ENCODE measurements at places on chromosomes 13 and 19.

DNA sequence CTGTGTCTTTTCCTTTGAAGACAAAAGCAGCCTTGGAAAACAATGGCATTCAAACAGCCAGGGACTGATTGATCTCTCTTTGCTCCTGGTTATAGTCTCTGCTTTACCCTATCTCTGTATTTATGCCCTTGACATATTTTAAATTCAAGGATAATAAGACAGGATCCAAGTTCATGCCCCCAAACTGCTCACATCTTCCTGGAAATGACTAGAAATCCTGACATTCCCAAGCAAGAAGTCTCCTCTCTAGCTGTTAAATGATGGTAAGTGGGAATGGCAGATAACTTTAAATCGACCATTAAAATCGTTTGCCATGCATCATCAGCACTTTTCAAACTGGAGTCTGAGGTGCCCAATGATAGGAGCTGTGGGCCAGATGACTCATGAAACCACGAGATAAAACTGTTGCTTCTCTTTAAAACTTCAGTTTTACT, 435.6 kb downstream of the FOXO1 start:
- DNase-seq = no peak

DNA sequence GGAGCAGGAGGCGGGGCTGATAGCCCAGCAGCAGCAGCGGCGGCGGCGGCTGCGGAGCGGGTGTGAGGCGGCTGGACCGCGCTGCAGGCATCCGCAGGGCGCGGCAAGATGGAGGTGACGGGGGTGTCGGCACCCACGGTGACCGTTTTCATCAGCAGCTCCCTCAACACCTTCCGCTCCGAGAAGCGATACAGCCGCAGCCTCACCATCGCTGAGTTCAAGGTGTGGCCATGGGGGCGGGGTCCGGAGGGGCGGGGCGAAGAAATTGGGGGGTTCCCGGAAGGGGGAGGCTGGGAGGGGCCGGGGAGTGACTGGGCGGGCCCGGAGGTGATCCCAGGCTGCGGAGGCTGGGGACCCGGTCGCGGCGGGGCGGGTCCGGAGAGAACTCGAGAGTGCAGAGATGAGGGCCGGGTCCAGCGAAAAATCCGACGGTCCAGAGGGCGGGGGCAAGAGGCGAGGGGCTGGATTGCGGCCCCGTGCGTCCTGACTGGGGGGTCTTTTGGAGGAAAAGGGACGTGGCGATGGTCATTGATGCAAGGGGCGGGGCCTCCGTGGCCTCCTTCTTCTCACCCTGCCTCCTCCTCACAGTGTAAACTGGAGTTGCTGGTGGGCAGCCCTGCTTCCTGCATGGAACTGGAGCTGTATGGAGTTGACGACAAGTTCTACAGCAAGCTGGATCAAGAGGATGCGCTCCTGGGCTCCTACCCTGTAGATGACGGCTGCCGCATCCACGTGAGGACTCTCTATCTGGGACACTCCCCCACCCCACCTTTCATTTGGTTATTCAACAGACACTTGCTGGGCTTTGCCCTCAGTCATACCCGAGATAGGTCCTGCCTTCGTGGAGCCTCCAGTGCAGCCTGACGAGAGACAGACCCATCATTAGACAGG, at the start of gene TBCB:
Gene TBCB (plus strand): TSS at position 16 of the 891 bp plus-strand sequence. CDS start 93 bp downstream, at position 109.
- DNase-seq = no peak

DNA sequence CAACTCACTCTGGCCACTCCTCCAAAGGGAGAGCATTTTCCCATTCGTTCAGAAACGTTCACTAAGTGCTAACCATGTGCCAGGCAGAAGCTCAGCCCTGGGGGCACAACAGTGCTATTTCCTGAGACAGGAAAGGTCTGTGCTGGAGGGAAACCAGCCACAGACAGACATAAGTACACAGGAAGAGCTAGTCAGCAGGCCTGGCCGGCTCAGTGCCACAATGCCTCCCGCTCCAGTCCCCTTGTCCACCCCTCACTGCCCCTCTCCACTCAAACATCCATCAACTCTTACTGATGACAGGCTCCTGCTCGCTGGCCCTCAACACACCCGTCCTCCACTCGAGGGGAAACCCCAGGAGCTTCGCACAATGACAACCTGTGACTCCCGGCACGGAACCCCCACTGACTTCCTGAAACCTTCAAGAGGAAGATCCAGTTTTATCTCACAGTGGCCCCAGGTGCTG, 11.3 kb upstream of the PLA2G4C start:
- no peak for DNase-seq

DNA sequence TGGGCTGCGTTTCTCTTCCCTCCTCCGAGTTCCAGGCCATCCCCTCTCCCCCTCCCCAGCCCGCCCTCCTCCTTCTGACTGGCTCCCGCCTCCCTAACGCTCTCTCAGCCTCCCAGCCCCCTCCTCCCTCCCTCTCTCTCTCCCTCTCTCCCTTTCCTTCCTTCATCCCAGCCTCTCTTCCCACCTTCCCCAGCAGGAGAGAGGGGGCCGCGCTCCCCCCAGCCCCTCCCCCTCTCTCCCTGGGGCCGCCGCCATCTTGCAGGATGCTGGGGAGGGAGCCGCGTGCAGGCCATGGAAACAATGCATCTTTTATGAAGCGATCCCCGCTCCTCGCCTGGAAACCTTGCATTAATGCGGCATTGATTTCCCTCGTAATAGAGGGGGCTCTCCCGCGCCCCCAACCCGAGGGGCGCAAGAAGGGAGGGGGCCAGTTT, 42.6 kb upstream of the ADGRL1 start:
- no peak for DNase-seq

- DNase-seq = no peak
Measured at GRCh38 chr19:48896191-48896720, 2.3 kb downstream of the TULP2 start.

DNA sequence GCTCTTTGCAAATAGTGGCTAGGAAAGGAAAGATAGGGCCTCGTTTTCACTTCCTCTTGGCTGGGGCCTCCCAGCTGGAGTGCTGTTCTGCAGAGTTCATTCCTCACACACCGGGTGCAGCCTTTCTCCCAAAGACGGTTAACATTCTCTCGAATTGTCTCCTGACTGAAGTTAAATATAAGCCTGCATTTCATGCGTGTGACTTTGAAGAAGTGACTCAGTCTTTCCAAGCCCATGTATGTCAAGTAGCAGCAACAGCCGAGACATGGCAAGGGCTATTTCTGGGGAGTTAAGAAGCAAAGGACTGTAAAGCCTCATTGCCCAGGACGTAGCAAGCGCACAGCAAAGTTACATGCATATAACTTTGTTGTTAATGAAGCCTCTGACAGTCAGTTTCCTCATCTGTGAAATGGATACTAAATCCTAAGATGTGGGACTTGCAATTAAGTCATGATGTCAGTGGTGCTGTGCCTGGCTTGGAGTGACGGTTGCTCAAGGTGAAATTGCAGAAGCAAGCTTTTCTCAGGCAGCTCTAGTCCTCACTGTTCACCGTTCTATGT, 502.4 kb downstream of the MYO16 start:
- no peak for DNase-seq

DNA sequence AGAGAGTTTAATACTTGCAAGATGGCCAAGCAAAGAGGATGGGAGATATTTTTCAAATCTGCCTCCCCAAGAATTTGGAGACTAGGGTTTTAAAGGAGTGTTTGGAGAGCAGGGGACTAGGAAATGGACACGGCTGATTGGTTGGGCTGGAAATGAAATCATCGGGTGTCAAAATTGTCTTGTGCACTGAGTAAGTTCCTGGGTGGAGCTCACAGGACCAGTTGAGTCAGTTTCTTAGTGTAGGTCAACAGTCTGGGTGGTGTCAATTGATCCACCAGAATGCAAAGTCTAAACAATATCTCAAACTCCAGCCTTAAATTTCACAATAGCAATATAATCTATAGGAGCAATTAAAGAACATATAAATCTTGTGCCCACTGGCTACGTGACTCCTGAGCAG, 23.0 kb upstream of the CEACAM4 start:
- no peak for DNase-seq

DNA sequence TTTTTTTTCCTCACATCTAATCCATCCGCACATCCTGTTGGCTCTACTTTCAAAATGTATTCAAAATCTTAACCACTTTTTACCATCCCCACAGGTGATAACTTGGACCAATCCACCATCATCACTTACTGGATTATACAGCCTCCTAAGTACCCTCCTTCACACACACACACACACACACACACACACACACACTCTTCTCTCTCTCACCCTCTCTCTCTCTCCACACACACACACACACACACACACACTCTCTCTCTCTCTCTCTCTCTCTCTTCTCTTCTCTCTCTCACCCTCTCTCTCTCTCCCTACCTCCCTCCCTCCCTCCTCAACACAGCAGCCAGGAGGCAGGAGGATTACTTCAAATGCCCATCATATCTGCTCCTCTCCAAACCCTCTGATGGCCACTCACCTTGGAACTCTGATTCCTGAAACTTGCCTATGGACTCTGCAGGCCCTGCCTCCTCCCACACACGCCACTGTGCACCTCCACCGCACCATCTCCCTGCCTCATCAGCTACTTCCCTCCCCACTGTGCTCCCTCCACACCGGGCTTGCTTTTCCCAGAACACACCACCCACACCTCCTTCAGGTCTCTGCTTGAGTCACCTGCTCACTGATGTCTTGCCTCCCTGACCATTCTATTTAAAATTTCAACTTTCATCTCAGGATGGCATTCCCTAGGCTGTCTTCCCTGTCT, 39.7 kb downstream of the RCBTB2 start:
- no peak for DNase-seq

GRCh38 chr13:50485979-50486935, 357.2 kb downstream of the DLEU7 start:
- no peak for DNase-seq

- no peak for DNase-seq
Measured at GRCh38 chr13:76975863-76976262, 16.0 kb upstream of the CLN5 start.

Data from T1000 (cell line).